SK-MEL-5 (cell line): ENCODE measurements at places on chromosomes 2 and 18.

GRCh38 chr2:168687314-168687713 lies 115.1 kb upstream of the NOSTRIN start:
- DNase-seq, result peak; percentile 22

- no peak for DNase-seq
Measured at GRCh38 chr2:8684540-8684877, 2.7 kb downstream of the ID2 start.

DNA sequence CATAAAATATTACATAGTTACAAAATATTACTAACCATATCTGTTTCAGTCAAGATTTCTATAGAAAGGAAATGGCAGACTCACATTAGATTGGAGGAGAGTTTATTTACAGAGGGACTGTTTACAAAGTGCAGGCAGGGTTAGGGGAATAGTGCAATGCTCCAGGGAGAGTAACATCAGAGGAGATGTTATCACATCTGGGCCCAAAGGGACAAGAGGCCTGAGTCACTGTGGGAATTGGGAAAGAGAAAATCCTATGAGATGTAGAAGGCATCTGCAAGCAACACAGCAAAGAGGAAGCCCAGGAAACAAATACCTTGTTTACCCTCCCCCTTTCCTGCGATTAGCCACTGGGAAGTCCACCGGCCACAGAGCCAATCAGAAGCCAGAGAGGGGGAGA lies 227.3 kb upstream of the TANK start:
- DNase-seq, result no peak

GRCh38 chr18:8686611-8687010 lies 18.7 kb upstream of the MTCL1 start:
- DNase-seq, result no peak

DNA sequence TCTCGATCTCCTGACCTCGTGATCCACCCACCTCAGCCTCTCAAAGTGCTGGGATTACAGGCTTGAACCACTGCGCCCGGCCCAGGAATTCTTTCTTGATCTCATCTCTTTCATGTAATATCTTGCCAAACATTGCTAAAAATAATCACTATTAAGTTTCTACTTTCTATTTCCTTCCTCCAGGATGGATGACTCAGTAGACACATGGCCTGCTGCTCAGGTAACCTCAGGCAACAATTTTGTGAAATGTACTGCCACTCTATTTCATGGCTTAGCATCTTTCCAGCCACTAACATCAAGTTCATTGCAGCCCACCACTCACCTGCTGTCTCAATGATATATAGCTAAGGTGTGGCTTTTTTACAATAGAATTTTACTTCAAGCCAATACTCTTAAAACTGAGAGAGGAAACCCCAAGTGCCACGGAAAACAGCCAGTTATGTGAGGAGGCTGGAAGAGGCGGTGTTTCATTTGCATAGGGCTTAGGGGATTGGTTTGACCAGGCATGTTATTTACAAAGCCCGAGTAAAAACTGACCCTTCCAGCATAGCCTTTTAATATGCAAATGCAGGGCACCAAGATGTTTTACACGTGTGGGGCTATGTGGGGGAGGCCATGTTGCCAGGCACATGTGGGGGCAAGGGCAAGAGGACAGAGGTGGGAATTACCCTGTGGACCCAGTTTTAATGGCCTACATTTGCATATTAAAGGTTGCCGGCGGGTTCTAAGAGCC lies 11.3 kb upstream of the SUMO1 start:
- DNase-seq, result no peak

DNA sequence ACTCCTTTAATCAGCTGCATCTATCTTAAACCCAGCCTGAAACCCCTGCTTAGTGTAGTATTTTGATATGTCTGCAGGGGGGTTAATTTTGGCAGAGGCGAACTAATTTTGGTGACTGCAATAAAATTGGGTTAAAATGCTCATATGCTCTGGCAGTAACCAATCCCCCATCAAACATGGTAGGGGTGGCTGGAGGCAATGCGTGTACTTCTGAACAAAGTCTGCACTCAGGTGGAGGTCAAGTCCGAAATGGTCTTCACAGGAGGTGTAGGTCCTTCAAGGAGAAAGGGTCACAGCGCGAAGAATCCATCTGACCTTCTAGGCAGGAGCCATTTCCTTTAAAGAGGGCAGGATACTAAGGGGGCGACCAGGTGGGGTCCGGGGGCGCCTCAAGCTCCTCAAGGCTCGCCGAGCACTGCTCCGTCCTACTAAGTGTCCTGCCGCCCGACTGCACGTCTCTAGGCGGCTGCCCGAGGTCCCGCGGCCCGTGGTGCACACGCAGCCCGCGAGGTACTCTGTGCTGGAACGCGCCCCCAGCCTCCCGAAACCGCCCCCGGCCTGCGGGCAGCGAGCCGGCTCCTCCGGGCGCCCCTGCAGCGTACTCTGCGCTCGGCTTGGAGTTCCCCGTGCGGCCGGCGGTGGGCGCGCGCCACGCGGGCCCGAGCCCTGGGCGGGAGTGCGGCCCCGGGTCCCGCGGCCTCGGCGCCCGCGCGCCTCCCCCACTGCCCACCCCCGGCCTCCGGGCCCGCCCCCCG lies 1.7 kb upstream of the LDLRAD4 start:
- DNase-seq, result peak; percentile 28

GRCh38 chr2:136019306-136019705 lies 33.9 kb upstream of the DARS1 start:
- no peak for DNase-seq

GRCh38 chr18:7696780-7697179 lies 129.7 kb downstream of the PTPRM start:
- DNase-seq, result no peak

- no peak for DNase-seq
Measured at GRCh38 chr2:66301022-66301766, 133.7 kb upstream of the MEIS1 start.

GRCh38 chr2:201298462-201299052 lies 38.2 kb downstream of the CASP8 start:
- no peak for DNase-seq

- DNase-seq, result no peak
Measured at GRCh38 chr2:234874347-234875046, 77.3 kb upstream of the SH3BP4 start.

DNA sequence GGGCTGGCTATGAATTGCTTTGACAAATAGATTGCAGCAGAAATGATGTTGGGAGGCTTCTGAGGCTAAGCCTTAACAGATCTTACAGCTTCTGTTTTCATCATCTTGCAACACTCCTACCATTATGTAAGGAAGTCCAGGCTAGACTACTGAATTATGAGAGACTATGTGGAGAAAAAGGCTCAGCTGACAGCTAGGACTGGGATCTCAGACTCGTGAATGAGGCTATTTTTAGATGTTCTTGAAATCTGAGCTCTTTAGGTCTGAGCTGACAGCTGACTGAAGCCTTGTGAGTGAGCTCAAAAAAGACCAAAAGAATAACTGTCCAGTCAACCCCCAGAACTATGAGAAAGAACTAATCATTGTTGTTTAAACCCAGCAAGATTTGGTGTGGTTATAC lies 70.3 kb downstream of the VWC2L start:
- peak; percentile 94 for DNase-seq

DNA sequence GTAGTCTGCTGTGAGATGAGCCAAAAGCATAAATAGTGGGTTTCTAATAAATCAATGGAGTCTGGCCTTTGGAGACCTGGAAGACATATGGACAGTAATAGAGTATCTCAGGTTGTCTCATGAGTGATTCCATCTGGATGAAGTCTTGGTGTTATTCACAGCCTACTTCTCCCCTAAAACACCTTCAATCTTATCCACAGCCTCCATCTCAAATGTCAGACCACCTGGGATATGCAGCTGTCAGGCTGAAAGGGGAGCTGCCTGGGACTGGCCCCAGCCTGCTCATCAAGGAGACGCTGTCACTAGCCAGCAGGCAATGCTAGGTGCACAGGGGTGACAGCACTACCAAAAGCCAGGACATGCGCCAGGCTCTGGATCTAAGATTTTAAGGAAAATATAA lies 684.0 kb upstream of the ZEB2 start:
- DNase-seq, result no peak

DNA sequence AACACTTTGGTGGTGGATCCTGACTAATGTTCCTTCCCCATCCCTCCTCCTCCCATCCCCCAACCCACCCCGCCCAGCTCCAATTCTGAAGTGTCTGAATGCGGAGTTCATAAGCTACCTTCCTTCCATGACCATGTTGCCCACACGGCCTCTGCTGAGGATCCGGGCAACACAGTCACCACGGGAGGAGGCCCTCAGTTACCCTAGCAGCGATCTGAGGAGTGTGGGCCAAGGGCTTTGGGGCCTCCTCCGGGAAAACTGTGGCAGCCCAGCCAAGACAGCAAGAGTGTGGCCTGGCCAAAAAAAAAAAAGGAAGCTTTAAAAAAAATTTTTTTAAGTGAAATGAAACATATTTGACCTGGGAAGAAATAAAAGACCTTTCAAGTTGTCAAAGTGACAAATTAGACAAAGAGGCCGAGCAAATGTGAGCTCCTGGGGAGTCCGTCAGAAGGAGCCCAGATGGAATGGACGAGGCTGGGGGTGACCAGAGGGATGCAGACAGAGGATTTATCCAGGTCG lies 169.0 kb upstream of the PKDCC start:
- DNase-seq, result no peak

- DNase-seq, result no peak
Measured at GRCh38 chr2:201135386-201135785, 19.4 kb downstream of the CFLAR start.

DNA sequence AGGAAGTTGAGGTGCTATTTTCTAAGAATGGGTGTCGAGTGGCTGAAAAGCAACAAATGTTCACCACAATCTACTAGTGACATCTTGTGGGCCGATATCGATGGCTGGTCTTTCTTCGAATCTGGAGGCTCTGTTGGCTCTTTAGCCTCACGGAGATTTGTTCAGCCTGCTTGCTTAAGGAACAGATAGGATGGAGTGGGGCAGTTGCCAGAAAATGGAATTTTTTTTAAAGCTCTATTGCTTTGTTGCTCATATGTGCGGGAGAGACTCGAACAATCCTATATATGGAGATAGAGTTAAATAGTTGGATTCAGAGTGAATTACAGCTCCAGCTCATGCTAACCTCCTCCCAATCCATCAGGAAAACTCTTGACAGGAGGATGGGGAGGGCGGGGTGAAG lies 70.9 kb upstream of the LYPD6B start:
- DNase-seq, result no peak

- no peak for DNase-seq
Measured at GRCh38 chr2:12156349-12156748, 409.9 kb downstream of the LPIN1 start.

GRCh38 chr2:99431587-99432275 lies 58.1 kb downstream of the REV1 start:
- DNase-seq, result no peak

DNA sequence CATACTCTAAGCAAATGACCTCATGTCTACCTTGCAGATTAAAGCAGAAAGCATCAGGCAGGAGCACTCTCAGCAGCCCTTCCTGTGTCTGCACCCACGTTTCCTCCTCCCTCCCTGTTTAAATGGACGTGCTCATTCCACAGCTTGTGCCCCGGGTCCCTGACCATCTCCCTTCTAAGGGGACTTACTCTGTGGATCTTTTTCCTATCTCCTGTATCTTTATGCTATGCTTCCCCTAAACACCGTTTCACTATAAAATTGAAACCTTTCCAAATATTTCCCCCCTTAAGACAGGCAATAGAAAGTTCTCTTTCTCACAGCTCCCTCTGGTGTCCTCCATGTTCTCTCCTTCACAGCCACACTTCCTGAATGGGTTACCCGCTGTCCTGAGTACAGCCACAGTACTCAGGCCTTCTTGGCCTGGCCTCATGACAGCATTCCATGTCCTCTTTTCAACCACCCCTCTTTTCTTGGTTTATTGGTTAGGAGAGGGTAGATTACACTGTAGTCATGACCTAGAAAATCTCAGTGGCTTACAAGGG lies 41.1 kb downstream of the TMEM185B start:
- no peak for DNase-seq

GRCh38 chr2:69567909-69568300 lies 75.6 kb downstream of the AAK1 start:
- DNase-seq, result no peak

- DNase-seq, result no peak
Measured at GRCh38 chr2:111711270-111711669, 172.7 kb downstream of the ANAPC1 start.

GRCh38 chr2:223528036-223528435 lies 74.1 kb downstream of the SCG2 start:
- DNase-seq, result no peak

DNA sequence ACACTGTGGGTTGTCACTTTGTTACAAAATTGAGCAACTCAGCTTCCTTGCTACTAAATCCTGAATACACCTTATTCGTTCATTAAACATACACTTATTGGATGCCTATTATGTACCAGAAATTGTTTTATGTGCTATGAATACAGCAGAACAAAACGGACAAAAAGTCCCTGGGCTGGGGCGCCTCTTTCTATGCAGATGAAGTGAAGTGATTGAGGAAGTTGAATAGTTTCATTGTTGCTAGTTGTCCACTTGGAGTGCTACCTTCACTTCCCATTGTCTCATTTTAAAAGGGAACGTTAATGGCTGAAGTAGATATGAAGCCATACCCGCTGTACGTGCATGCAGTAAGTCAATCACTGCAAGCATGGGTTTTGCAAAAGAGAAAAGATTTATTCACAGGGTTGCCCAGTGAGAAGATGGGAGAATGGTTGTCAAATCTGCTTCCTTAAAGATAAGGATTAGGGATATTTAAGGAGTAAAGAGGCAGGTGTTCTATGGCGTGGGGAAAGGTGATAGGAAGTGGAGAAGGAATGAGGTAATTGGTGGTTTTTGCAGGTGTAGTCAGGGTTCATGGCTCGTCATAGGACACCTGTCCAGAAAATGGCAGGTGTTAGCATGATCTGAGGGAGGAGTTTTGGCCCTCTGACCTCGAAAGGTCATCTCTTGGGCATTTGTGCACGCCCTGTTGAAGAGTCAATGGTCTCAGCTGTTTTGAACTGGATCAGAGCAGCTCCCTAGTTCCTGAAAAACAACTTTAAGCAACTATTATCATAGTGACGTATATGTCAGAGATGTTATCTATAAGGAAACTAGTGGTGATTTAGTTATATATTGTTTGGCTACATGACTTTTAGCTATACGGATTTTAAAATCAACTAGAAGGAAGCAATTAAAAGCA lies 23.5 kb downstream of the TRPM8 start:
- DNase-seq, result no peak

GRCh38 chr2:75600461-75601011 lies 39.8 kb upstream of the EVA1A start:
- DNase-seq, result peak; percentile 76

DNA sequence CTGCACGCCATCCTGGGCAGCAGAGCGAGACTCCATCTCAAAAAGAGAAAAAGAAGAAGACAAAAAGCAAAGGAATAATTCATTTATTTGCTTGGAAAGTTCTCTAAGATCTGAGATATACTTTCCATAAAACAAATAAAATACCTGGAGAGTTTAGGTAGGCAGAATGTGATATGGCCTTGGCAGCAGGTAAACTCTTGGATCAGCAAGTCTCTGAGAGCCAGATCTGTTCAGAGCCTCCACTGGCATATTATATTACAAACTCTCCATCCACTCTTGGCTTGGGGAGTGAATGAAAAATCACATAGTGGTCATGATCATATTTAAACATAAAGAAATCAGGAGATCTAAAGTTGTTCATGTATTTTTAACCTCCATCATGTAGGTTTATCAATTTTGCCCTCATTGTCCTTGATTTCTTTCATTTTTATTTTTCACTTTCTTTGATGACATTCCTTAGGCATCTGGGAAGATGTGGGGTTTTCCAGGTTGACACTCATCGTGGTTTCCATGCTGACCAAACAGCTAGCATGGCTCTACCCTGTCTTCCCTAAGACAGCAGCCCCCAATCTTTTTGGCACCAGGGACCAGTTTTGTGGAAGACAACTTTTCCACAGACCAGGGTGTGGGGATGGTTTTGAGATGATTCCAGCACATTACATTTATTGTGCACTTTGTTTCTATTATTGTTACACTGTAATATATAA lies 10.2 kb downstream of the LRRFIP1 start:
- DNase-seq, result no peak
